ENCODE measurements at places on chromosomes 7 and 10.

DNA sequence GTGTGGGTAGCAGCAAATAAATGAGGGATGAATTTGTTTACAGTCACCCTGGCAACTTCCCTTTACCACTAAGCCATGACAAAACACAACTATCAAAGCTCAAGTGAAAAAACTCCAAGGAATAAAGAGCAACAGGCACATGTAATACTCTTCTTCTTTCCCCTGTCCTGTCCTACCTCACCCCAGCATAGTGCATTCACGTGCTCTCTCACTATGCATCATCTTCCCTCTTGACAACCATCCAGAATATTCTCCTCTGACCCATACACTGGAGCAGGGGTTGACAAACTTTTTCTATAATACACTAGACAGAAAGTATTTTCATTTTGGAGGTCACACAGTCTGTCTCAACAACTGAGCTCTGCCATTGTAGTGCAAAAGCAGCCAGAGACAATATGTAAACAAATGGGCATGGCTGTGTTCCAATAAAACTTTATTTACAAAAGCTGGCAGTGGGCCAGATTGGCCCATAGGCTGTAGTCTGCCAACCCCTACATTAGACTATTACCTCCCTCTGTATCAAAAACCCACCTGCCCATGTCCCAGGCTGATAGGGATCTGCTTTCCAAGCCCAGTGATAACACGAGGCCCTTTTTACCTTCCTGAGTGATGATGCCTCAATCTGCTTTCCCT lies 354.5 kb downstream of the FGFR2 start:
- no peak for DNase-seq

GRCh38 chr7:112550468-112551060 lies 69.8 kb downstream of the LSMEM1 start:
- no peak for DNase-seq

- no peak for DNase-seq
These were observed 150.1 kb upstream of the NPS start for GRCh38 chr10:127398971-127399365.

GRCh38 chr7:89666136-89666835 lies 488.0 kb upstream of the STEAP1 start:
- DNase-seq: no peak

DNA sequence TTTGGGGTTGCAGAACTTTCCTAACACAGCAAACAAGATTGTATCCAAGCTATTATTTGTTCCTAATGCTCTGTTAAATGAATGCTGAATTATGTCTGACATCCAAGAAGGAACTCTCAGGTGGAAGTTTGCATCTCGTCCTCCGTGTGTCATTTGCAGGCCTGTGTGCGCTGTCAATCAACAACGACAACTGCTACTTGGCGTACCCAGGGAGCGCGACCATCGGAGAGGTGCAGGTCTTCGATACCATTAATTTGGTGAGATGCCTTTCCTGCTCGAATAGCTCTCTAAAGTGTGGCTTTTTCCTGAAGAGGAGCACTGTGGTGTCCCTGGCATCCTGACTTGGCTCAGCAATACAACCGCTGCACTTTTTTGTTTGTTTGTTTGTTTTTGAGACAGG lies 26.9 kb downstream of the WIPI2 start:
- DNase-seq: no peak

DNA sequence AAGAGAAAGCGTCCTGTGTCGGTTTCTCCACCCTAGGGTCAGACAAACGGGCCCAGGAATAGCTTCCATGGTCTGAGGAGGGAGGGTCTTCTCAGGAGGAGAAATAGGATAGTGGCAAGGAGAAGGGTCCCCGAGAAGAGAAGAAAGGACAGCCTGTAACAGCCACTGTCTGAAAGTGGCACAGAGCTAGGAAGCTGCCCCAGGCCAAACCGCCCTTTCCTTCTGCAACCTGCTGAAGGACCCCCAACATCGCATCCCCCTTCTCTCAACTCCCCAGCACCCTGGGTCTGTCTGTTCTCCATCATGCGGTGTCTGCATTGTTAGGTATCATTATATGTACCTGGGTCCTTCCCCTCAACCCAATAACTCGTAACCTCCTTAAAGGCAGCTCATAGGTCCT lies 47.1 kb downstream of the COL17A1 start:
- no peak for DNase-seq

DNA sequence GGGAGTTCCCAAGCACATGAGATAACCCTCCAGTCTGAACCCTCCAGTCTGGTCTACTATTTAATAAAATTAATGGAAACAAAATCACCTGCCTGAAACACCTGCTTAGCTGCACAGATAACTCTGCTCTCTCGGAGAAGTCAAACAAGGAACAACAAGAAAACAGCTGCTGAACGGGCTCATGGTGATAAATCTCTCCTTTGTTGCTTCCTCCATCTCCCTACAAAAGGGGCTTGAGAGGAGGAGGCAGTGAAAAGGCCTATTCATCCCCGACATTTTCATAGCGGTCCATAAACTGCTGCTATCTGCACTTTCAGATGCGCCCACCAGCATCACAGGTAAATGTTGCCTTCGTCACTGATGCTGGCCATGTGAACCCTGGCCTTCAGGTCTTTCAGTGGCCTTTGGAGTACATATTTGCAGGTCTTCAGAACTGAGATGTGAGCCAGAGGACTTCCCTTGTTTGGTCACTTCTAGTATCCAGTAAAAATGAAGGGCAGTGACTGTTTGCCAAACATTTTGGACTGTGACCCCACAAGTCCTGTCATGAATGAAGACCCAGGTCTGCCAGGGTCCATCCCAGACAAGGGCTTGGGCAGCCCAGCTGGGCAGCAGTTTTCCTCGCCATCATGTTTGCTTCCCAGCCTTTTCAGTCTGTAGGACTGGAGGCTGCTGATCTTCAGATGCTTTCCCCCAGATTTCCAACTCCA lies 15.9 kb downstream of the FKBP6 start:
- DNase-seq: no peak

GRCh38 chr10:132305654-132306342 lies 2.0 kb downstream of the STK32C start:
- DNase-seq: no peak

DNA sequence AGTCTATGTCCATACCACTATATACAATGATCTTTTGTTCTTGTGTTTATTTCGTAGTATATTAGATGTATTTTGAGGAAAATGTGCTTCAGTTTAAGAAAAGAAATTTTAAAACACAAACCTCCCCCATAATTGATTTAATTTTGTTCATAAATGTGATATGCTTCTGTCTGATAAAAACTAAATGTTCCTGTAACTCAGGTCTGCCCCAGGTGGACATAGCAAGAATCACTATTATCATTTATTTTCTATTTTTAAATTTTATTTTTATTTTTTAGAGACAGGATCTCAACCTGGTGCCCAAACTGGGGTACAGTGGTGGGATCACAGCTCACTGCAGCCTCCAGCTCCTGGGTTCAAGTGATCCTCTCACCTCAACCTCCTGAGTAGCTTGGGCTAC lies 43.2 kb downstream of the BEND7 start:
- no peak for DNase-seq

DNA sequence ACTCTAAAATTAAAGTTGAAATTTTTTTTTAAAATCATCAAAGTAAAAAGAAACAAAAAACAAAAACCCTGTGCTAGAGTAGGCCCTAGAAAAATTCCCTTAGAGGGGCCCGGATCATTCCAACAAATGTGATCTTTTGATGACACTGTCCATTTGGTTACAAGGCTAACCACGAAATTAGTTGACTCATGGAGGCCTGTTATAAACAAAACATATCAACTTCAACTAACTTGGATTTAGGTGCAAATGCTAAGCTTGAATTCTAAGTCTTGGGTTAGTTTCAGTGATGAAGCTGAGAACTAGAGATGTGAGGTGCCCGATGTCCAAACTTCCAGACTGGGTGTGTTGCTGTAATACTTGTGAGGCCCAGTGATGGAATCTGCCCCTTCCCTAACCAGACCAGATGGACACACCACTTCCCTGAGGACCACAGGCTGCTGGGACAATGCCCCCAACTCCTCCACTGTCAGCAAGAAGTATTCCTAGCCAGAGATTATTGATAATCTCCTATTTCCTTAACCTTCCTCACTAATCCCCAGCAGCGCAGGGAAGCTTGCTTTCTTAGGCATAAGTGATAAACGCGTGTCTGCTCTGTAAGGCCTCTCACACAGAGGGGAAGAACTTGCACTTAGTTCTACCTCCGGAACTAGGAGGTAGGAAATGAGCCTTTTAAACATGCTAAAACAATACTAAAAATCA lies 108.7 kb downstream of the RAPGEF5 start:
- DNase-seq: no peak

DNA sequence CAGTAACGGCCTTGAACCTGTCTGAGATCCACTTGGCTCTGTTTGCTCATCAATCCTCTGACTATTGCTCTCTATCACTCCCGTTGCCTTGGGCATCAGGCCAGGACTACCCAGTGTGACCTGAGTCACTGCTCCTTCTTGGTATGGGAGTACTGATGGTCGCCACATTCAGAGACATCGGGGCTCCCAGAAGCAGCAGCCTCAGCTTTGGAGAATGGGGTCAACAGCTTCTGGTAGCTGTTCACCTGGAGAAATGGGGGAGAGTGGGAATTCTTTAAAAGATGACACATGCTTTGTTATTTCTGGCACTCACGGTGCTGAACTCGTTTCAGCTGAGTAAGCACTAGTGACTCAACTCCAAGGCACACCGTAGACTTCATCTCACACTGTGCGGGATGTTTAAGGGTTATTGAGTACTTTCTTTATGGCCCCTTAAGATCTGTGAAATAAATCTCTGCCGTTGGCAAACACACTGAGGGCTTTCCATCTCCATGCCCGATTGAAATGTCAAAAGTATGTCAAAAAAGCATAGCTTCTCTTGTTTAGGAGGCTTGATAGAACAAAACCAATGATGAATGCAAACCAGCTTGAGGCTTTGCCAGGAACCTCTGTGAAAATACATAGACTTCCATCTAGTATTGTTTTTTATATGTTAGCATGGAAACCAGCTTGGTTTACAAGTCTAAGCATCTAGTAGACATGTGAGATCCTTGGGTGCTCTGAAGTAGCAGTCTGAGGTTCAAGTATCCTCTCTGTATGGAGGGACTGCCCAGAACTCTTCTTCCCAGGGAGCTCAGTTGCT lies 333.1 kb downstream of the CXCL12 start:
- DNase-seq: no peak

DNA sequence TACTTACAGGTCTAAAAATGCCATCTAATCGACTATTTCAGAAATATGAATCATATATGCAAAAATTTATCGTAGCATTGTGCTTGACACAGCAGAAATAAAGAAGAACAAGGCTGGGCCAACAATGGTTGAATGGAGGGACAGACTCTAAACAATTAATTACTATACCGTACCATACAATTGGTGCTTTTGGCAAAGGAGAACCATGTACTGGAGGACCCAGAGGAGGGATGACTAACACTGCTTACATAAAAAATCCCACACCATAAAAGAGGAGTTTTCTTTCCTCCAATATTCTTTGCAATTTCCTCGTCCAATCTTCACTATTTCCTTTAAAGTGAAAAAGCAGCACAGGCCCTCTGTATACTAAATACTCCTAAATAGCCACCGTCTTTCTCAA lies 94.1 kb downstream of the SGMS1 start:
- DNase-seq: no peak

DNA sequence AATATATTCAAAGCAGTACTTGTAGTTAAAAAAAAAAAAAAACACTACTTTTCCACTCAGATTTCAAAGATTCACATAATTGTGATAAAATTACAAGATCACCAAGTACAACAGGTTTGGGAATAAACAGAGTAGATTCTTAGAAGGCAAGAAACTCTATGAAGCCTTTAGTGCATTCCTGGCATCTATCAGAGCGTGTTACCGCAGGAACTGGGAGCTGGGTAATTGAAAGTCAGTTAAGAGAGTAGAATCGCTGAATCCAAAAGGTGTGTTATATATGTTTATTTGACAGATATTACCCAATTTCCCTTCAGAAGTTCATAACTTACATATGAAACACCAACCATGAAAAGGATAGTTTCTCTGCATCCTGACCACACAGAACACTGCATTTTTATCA lies 159.2 kb upstream of the PLXNA4 start:
- DNase-seq: no peak

DNA sequence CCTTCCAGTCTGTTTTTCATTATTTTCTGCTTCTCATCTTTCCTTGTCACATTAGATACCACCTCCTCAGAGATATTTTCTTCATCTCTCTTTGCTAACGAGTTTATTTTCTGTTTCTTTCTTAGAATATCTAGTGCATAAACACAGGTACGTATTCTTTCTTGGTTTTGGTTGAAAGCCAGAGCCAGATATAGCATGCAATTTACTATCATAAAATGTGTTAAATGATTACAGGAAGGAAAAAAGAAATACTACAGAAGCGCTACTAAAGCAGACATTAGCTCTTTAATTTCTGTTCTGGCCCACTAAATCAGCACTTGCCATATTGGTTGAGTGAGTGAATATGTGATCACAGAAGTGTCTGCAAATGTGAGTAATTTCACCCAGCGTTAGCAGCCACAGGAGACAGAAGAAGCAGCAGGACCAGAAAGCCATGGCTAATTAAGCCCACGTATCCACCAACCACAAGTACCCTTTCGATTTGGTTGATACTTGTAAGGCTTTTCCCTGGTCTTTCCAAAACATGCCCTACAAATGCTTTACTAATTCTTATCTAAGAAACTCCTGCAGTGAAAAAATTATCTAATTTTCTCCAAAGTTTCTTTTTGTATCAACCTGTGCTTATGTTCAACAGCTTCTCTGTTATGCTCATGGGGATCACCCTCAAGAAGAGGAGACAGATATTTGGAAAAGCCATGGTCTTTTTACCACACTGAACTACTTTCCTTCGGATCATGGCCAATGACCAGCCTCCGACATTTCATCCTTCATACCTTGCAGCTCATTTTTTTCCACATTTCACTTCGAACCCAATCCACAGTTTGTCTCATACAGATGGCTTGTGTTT lies 23.1 kb upstream of the MACC1 start:
- no peak for DNase-seq

All from stimulated activated CD4-positive, alpha-beta T cell treated with anti-CD3 and anti-CD28 coated beads, Interleukin-4, amount 100 ng/mL, for 4 hours (primary cell).